ENCODE measurements at places on chromosomes 2 and 18.

GRCh38 chr2:197604117-197604860 lies 71.1 kb downstream of the RFTN2 start:
- no peak for DNase-seq

DNA sequence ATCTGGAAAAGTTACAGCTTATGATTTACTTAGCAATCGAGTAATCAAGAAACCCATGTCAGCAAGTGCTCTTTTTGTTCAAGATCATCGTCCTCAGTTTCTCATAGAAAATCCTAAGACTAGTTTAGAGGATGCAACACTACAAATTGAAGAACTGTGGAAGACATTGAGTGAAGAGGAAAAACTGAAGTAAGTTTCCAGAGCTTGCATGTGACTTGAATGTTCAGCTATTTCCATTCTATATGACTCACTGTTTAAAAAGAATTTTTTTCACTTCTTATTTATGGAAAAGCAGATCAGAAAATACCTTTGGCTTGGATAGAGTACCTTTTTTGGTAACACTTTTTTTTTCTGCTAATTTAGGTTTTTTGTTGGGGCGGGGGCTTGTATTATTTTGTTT lies 70.7 kb downstream of the PMS1 start:
- DNase-seq = no peak

GRCh38 chr18:76568731-76569130 lies 73.7 kb upstream of the ZNF516 start:
- no peak for DNase-seq

- no peak for DNase-seq
Measured at GRCh38 chr2:195513119-195513518, 143.9 kb upstream of the SLC39A10 start.

- DNase-seq = no peak
Measured at GRCh38 chr2:154046493-154046892, 174.8 kb downstream of the GALNT13 start.

GRCh38 chr2:131112529-131112928 lies 7.4 kb downstream of the PLEKHB2 start:
- no peak for DNase-seq

DNA sequence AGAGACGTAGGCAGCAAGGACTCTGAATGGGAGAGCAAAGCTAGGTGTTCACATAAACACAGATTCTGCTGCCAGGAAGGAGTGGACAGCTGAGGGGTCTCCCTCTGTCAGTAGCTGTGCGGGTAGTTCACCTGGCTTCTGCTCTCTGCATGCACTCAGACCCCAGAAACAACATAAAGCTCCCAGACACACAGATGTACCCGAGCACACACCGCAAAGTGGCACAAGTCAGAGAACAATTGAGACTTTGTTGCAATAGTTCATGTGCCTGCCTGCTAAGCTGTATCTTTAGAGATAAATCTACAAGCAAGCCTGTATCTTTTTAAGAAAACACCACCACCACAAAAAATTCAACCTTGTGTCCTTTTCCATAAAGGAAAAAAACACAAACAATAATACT lies 420.0 kb upstream of the ST6GAL2 start:
- DNase-seq = no peak

GRCh38 chr2:176642074-176642473 lies 372.8 kb downstream of the MTX2 start:
- no peak for DNase-seq

GRCh38 chr2:102499558-102499957 lies 26.5 kb downstream of the SLC9A4 start:
- DNase-seq = no peak

GRCh38 chr18:57134618-57135135 lies 12.2 kb upstream of the BOD1L2 start:
- DNase-seq = no peak

GRCh38 chr2:229431327-229431954 lies 160.4 kb upstream of the PID1 start:
- DNase-seq = peak; percentile 31

DNA sequence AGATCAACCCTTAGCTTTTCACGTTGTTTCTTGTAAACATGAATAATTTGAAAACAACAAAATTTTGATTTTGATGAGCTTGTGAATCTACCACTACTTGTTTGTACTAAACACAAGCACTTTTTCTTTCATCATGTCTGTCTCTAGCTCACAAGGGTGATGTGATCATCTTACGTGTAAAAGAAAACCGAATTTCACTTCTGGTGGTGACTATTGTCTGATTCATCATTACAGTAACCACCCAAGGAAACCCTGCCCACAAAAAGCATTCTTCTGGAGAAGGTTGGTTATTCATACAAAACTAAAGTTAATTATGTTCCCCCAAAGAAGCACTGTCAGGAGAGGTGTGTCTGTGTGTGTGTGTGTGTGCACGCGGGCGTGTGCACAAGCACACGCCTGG lies 285.4 kb downstream of the ZNF516 start:
- DNase-seq = no peak

- DNase-seq = no peak
Measured at GRCh38 chr2:126936219-126936723, 37.6 kb downstream of the TEX51 start.
